ENCODE measurements at places on chromosomes 5 and 9. TPM values are rescaled to one million over a fixed set of nuclear protein-coding genes. Genes with fewer than 3 reads are reported as not detected.

- DNase-seq, result no peak
- no peaks in the 10 kb centered on the region for H3K27me3 ChIP-seq
- no peaks in the 10 kb centered on the region for H3K36me3 ChIP-seq
- H3K27ac ChIP-seq, result no peak overlapping the region
- H3K4me3 ChIP-seq, result no peak overlapping the region
Observed at GRCh38 chr9:132702254-132702653, 32.0 kb downstream of the GTF3C4 start.

The UBE2QL1 gene
- 0.27 TPM for polyA plus RNA-seq

The CDO1 gene
- 1.7 TPM for polyA plus RNA-seq

DNA sequence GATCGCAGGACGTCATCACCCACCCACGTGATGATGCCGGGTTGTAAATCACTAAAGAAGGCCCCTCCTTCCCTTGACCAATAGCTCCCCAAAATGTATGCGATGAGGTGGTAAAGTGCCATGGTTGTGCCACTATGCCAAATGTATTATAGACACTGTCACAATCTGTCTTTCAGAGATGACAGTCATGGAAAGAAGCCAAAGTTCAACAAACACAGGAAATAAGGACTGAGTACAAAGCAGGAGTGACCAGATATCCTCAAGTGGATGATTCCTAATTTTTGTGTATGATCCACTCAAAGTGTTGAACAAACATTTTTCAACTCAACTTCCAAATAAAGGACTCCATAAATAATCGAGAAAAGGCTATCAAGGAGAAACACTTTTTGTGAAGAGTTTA, 12.5 kb downstream of the GLIS3 start:
- no peak for DNase-seq
- no peak overlapping the region for H3K4me3 ChIP-seq
- no peaks in the 10 kb centered on the region for H3K4me1 ChIP-seq
- H3K36me3 ChIP-seq, result no peaks in the 10 kb centered on the region

DNA sequence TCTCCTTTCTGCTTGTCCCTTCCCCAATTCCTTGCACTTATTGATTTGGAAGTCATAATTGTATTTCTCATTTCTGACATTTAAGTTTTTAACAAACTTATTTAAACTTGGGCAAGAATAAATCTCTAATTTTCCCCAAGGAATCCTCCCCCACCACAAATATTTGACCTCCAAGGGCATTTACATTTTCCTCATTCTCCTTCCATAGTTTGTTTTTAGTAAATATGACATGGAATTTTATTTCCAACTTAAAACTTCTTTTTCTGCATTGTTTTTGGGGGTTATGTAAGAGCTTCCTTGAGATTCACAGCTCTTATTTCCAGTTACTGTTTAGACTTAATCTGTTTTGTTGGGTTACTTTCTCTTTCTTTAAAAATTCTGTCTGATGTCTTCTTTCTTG, 64.9 kb downstream of the ZNF618 start:
- no peak overlapping the region for H3K4me3 ChIP-seq
- no peaks in the 10 kb centered on the region for H3K27me3 ChIP-seq
- H3K36me3 ChIP-seq, result no peaks in the 10 kb centered on the region
- DNase-seq, result no peak

The BAAT gene
- not detected for polyA plus RNA-seq

The OR1J2 gene
- polyA plus RNA-seq, result not detected

The LECT2 gene
- not detected for polyA plus RNA-seq

GRCh38 chr5:10332301-10332700, 21.2 kb upstream of the MARCHF6 start:
- H3K4me3 ChIP-seq, result no peak overlapping the region
- H3K36me3 ChIP-seq, result no peaks in the 10 kb centered on the region
- DNase-seq, result no peak
- peaks cover 38% of the 10 kb centered on the region for H3K27me3 ChIP-seq

The ZNF367 gene
- 0.54 TPM for polyA plus RNA-seq

GRCh38 chr9:106883030-106883429, 20.1 kb downstream of the ZNF462 start:
- peaks cover 44% of the 10 kb centered on the region for H3K4me1 ChIP-seq
- H3K27me3 ChIP-seq, result no peaks in the 10 kb centered on the region
- no peaks in the 10 kb centered on the region for H3K36me3 ChIP-seq
- H3K4me3 ChIP-seq, result no peak overlapping the region
- H3K27ac ChIP-seq, result no peak overlapping the region

DNA sequence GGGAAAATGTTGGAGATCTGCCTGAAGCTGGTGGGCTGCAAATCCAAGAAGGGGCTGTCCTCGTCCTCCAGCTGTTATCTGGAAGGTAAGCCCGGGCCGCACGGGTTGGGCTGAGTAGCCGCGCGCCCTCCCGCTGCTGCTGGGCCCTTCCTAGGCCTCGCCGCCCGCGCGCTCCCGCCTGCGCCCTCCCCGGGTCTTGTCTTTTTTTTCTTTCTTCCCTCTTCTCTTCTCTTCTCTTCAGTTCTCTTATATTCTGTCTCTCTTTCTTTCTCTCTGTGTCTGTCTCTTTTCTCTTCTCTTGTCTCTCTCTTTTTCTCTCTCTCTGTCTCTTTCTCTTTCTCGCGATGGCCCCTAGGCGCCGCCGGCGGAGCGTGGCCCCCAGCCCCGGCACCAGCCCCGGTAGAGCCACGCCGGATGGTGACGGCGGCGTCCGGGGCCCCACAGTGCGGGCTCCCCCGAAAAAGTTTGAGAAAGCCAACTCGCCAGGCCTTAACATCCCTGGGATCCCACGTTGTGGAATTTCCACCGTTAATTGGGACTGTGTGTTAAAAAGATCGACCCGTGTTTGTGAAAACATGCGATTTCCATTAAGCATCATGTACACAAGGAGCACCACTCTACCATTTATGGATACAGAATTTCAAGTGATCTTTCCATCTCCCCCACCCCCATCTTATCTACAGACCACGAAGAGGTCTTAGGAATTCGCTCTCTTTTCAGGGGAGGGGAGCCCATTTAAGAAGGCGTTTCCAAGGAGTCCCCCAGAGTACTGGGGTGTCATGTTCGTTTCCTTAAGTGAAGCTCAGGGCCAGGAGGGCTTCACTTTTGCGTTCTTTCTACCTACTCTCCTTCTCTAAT, 616 bp downstream of the ABL1 start:
- no peaks in the 10 kb centered on the region for H3K27me3 ChIP-seq
- peaks cover 13% of the 10 kb centered on the region for H3K4me1 ChIP-seq
- H3K36me3 ChIP-seq, result no peaks in the 10 kb centered on the region

- H3K36me3 ChIP-seq, result no peaks in the 10 kb centered on the region
- H3K27me3 ChIP-seq, result no peaks in the 10 kb centered on the region
- H3K4me3 ChIP-seq, result no peak overlapping the region
- H3K4me1 ChIP-seq, result no peaks in the 10 kb centered on the region
- no peak for DNase-seq
- no peak overlapping the region for H3K27ac ChIP-seq
Observed at GRCh38 chr9:18421391-18421790, 52.6 kb upstream of the ADAMTSL1 start.
